ENCODE measurements at places on chromosomes 16 and 17.

DNA sequence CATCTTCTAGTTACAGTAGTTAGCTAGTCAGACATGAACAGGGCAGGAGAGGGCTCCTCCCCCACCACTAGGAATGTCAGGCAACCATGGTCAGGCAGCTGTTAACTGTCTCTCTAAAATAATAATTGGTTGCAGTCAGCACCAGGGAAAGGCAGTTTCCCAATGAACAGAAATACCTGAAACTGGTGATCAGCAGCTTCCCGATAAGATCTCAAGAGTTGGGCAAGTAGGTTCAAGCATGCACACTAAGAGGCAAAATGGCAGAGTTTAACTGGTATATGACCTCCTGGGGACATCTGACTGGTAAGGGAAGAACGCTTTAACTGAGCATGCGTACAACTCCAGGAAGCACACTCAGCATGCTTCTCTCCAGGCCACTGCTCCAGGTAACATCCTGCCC is 12.6 kb upstream of the XYLT1 start:
- DNase-seq: no peak

GRCh38 chr16:89472711-89473075 is 17.7 kb downstream of the ANKRD11 start:
- DNase-seq: no peak

- DNase-seq: no peak
Measured at GRCh38 chr16:81657224-81657623, 121.9 kb upstream of the PLCG2 start.

DNA sequence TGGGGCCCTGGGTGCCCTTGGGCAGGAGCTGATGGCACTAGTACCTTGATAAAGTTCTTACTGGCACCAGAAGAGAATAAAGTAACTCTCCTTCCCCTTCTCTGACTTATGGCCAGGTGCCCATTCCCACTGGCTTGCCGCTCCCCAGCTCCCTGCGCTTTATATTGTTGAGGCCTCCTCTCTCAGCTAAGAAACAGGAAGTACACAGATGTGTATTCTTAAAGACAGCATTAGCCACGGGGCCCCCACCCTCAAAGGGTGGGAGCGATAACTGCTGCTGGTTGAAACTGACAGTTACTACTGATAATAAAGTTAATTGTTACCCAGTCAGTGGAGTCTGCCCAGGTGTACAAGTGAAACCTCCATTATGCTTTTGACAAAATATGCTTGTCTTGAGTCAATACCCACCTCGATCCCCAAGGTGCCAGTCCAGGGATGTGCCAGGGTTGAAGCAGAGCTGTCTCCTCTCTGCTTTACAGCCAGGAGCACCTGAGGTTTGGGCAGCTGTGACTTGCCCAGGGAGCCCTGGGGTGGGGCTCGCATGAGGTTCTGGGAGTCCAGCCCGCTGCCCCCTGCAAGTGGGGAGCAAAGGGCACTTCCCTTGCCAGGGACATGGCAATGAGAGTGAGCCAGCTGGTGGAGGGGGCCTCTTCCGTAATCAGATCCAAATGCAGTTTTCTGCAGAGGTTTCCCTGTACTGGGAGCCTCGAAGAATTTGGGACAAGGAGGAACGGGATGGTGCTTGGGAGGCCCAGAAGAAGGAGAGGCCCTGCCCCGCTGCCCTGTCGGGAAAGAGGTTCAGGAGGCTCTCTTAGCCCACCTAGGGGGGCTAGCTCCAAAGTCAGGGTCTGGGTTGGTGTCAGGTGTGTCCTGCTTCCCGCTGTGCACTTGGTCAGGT is 5.4 kb upstream of the CLDN9 start:
- DNase-seq: no peak

GRCh38 chr16:68227183-68227793 is 8.6 kb downstream of the ESRP2 start:
- DNase-seq: no peak

DNA sequence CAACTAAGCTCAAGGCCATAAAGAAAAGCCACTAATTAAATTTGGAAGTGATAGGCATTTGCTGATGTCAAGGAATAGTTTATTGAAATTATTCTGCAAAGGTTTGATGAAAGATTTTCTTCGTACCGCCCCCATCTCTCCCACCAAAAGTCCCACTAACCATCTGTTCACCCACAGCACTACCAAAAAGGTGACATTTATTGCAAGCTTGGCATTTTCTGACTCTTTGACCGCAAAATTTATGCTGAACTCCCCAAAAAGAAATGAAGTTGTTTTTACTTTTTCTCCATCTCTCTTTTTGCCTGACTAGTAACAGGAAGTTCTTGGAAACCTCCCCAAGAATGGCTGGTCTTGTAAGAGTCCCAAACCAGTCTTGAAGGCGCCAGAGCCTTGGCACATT is 384.9 kb upstream of the SOX9 start:
- DNase-seq: no peak

GRCh38 chr16:56981729-56982271 is 7.6 kb upstream of the NLRC5 start:
- no peak for DNase-seq

- no peak for DNase-seq
Measured at GRCh38 chr17:77036841-77037381, 103.9 kb upstream of the SEC14L1 start.
